ENCODE measurements at places on chromosomes 11 and 22. TPM values are rescaled to one million over a fixed set of nuclear protein-coding genes. Genes with fewer than 3 reads are reported as not detected.

The MAJIN gene
- total RNA-seq: not detected

The QSER1 gene
- 20.7 TPM for total RNA-seq

The MYO7A gene
- total RNA-seq: 23.2 TPM

The SMDT1 gene
- 69.3 TPM for total RNA-seq

The MUC6 gene
- total RNA-seq: not detected

The ELMOD1 gene
- total RNA-seq: 0.16 TPM

The THY1 gene
- total RNA-seq: 33.4 TPM

The GPHA2 gene
- not detected for total RNA-seq

The SLC1A2 gene
- 1.3 TPM for total RNA-seq

The SELENOH gene
- total RNA-seq: 101 TPM

The OR8B12 gene
- total RNA-seq: not detected

The UCP2 gene
- 76.8 TPM for total RNA-seq

The SLC15A3 gene
- total RNA-seq: 47.4 TPM

The RAB38 gene
- total RNA-seq: 3.5 TPM

The RAPSN gene
- 0.55 TPM for total RNA-seq

The RAB39A gene
- total RNA-seq: 4.0 TPM

The SYCE3 gene
- not detected for total RNA-seq

The SCO2 gene
- 9.6 TPM for total RNA-seq

The NDUFS8 gene
- total RNA-seq: 134 TPM

The OR51A4 gene
- total RNA-seq: not detected

The VSIG2 gene
- total RNA-seq: 2.0 TPM

The ZC3H12C gene
- total RNA-seq: 14.9 TPM

The LUZP2 gene
- total RNA-seq: 0.32 TPM

The CHCHD10 gene
- total RNA-seq: 357 TPM

The MS4A6A gene
- total RNA-seq: 196 TPM

The KCNQ1 gene
- 10.7 TPM for total RNA-seq

The CSNK2A3 gene
- total RNA-seq: 2.0 TPM

The RHOD gene
- 22.2 TPM for total RNA-seq

The OR56A3 gene
- total RNA-seq: not detected

The RIC8A gene
- 107 TPM for total RNA-seq

The OR51F1 gene
- not detected for total RNA-seq

The GGTLC2 gene
- total RNA-seq: not detected

The GVQW3 gene
- total RNA-seq: 1.1 TPM

The TRIM49C gene
- total RNA-seq: not detected

The ZP1 gene
- total RNA-seq: 1.4 TPM

The VPREB1 gene
- not detected for total RNA-seq

The SERHL2 gene
- 1.00 TPM for total RNA-seq

The GPR83 gene
- total RNA-seq: not detected

The PTPRCAP gene
- 3.3 TPM for total RNA-seq

The ZBED4 gene
- 10.4 TPM for total RNA-seq

The TMPRSS5 gene
- 0.80 TPM for total RNA-seq

The KRTAP5-9 gene
- not detected for total RNA-seq

The MPPED2 gene
- total RNA-seq: 4.9 TPM

The HBB gene
- 346 TPM for total RNA-seq

The MAP6 gene
- 4.8 TPM for total RNA-seq

The BEST1 gene
- total RNA-seq: 13.2 TPM

The CALCA gene
- not detected for total RNA-seq

The EHBP1L1 gene
- total RNA-seq: 78.6 TPM

The SF1 gene
- 302 TPM for total RNA-seq

The FGF4 gene
- not detected for total RNA-seq

The MYH9 gene
- total RNA-seq: 673 TPM

The CCDC15 gene
- 0.93 TPM for total RNA-seq

The NCAM1 gene
- 3.1 TPM for total RNA-seq

The TUB gene
- total RNA-seq: 5.9 TPM

The CFAP300 gene
- 3.0 TPM for total RNA-seq

The TBC1D22A gene
- 24.5 TPM for total RNA-seq

The POU2AF2 gene
- not detected for total RNA-seq

The KREMEN1 gene
- 10.6 TPM for total RNA-seq

Measured in mesenteric fat pad (tissue), 1 donor.